NCI-H1436 treated with DMSO at 0.1 percent for 48 hours (cell line): ENCODE measurements at places on chromosomes 7 and 10.

GRCh38 chr7:30921540-30922401 lies 10.1 kb downstream of the AQP1 start:
- no peak for DNase-seq

GRCh38 chr10:22693371-22693784 lies 21.0 kb downstream of the PIP4K2A start:
- no peak for DNase-seq

- no peak for DNase-seq
Measured at GRCh38 chr7:15559416-15559928, 2.3 kb downstream of the AGMO start.

- no peak for DNase-seq
Measured at GRCh38 chr7:142439739-142440138, 181.9 kb upstream of the PRSS58 start.

DNA sequence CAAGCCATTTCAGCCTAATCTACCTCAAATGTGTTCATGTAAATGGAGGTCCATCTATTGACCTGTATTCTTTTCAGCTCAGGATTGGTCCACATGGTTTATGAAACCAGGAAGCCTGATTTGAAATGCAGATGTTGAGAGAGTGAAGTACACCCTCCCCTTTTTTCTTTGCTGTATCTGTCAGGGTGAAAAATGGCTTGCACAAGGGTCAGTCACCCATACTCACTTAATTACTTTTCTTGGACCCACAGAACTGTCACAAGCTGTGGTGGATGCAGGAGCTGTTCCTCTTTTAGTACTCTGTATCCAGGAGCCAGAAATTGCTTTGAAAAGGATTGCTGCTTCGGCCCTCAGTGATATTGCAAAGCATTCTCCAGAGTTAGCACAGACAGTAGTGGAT lies 41.2 kb downstream of the SPAG6 start:
- no peak for DNase-seq

GRCh38 chr7:54709283-54709682 lies 49.7 kb downstream of the SEC61G start:
- DNase-seq: no peak

GRCh38 chr10:5466451-5467206 lies 32.7 kb downstream of the CALML5 start:
- DNase-seq: no peak
